ENCODE measurements at places on chromosomes 4 and X.

DNA sequence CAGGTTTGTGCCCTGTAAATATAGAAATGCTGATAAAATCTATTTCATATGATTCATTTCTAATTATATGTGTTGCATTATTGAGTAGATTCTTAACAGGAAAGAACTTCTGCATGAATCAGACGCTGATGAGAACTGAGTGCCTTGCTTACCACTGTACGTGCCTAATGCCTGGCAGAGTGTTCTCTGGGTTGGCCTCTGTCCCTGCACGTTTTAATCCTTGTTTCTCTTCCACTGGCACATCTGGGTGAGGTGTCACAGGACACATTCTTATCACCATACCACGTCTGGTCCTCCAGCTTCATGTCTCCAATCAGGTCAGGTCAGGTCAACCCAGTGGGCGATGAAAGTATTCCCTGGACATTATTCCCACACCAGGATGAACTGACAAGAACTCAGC, 53.6 kb downstream of the KLF3 start:
- no peak for DNase-seq

GRCh38 chr4:146371812-146372211, 149.9 kb downstream of the SLC10A7 start:
- DNase-seq = no peak

DNA sequence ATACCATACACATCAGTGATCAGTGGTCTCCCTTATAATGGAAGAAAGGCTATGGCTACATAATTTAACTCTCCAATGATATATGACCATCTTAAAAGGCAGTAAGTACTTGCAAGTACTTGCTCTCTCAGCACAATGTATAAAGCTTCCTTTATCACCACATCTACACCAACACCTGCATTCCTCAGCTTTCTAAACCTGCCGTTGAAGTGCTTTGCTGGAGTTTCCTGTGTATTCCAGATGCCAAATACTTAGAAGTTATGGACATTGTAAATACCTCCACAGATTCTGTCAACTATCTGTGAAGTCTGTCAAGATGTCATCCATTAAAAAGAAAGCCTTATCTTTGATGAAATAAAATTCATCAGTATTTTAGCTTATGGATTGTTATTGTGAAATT, 335.0 kb upstream of the GALNTL6 start:
- no peak for DNase-seq

DNA sequence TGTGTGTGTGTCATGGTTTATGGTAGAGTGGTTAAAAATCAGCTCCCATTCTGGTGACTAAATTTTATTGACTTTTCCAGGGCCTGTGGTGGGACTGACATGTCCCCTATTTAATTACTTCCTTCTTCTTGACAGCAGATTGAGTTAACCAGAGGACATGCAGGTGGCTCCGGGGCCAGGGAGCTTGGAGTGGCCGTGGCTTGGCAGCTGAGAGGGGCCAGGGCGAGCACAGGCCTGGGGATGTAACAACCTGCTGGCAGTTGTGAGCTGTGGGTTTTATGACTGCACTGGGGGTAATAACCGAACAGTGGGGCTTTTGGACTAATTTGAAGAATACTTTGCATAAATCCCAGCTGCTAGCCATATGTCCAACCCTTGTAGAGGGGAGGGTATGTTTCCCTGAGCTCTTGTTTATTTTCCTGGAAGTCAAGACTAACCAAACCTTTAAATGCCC, 186.0 kb downstream of the MID1IP1 start:
- DNase-seq = no peak

- no peak for DNase-seq
These were observed 22.7 kb upstream of the PLA2G12A start for GRCh38 chr4:109752525-109752924.

GRCh38 chr4:34644579-34645115, 1599.7 kb downstream of the ARAP2 start:
- no peak for DNase-seq

GRCh38 chrX:23525531-23525930, 141.8 kb upstream of the PRDX4 start:
- no peak for DNase-seq

DNA sequence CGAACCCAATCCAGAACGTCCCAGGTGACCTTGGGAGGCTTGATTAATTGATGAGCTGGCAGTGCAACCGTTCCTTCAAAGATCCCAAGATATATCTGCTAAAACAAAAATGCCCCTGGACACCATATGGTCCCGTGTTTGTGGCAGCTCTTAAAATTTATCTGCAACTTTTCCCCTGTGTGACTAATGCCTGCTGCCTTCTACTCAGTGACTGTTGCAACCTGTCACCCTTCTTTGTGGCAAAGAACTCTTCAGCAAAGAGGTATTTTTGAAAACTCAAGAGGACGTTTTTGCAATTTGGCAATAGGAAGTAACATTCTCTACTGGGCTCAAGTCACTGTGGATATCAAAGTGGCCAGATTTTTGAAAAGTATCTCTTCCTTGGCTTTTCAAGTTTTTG, 75.8 kb upstream of the SOD3 start:
- no peak for DNase-seq

DNA sequence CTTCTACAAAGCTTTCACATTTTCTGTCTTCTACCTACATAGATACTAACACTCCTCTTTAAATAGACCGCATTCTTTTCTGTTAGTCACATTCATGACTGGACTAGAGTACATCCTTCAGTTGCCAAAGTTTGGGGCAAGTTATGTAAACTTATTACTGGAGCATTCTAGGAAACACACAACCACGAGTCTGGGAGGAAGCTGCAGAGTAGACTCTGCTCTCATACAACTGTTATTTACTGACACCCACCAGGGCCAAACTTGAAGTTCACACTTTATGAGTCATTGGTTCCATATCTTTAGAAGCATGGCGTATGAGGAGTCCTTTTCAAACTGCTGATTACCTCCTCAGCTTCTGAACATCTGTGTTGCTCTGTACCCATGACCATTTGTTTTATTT, 87.0 kb downstream of the RNF150 start:
- no peak for DNase-seq

DNA sequence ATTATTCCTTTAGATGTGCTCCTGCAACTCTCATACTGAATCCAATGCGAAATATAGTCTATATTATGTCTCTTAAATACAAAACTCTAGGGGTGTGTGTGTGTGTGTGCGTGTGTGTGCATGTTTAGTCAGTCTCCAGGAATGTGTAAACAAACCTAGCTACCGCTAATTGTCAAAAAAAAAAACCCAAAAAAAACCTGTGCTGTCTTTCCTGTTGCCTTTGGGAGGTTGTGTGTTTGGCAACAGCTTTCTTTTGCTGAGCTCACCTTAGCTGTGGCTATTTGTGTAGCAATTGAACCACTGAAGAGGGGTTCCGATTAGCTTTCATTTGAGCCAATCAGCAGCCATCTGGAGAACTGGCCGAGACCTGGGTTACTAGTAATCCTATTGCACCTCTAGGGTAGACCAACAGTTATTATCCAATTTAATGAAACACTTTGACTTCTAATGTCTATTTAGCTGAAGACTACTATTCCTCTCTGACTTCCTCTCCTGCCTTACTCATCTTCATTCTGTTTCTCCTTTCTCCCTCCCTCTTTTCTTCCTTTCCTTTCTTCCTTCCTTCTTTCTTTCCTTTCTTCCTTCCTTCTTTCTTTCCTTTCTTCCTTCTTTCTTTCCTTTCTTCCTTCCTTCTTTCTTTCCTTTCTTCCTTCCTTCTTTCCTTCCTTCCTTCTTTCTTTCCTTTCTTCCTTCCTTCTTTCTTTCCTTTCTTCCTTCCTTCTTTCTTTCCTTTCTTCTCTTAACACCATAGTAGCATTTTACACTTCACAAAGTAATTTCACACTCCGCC, 471.1 kb downstream of the GBA3 start:
- no peak for DNase-seq

DNA sequence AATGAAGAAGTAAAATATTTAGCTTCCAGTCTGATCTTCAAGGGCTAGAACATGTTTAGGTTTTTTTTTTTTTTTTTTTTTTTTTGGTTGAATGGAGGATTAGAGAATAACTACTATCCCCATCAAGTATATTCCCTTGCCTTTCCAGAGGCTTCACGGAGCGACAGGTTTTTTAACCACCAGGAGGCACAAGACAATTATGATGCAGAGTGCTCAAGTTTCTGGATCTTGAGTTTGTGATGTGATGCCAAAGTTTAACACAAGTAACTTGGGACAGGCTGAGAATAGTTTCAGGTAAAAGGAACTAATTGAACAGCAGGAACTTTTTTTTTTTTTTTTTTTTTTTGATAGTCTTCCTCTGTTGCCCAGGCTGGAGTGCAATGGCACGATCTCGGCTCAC, 30.3 kb downstream of the CCNI start:
- no peak for DNase-seq

DNA sequence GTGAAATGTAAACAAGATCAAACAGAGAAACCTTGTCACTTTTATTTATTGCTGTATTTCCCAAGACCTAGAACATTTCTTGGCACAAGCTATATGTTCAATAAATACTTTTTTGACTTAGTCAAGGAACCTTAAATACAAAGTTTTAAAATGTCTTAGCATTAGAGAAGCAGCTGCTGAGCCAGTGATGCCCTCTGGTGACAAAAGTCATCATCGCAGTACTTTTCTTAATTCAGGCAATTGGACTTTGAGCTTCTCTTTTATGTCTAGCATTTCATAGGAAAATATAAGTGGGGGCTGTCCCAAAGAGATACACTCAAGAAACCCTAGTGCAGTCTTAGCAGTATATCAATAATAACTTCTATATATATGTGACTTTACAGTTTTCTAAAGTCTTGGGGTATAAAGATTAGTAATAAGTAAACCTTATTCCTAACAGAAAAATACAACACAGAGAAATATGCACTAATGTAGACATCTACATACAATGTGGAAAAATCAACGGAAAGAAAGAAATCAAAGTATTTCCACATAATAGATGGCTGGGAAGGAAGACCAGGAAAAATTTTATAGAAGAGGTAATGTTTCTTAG, 118.4 kb downstream of the DTHD1 start:
- DNase-seq = no peak

- no peak for DNase-seq
These were observed 206.1 kb downstream of the PPP3CA start for GRCh38 chr4:101141230-101141629.

- DNase-seq = no peak
These were observed 9.0 kb upstream of the PAGE5 start for GRCh38 chrX:55210931-55211677.

GRCh38 chr4:76377911-76378310, 43.0 kb downstream of the CCDC158 start:
- peak; percentile 10 for DNase-seq

GRCh38 chr4:1182313-1182712, 9.9 kb upstream of the SPON2 start:
- DNase-seq = no peak

GRCh38 chrX:105150557-105150956, 69.9 kb downstream of the TEX13A start:
- no peak for DNase-seq

DNA sequence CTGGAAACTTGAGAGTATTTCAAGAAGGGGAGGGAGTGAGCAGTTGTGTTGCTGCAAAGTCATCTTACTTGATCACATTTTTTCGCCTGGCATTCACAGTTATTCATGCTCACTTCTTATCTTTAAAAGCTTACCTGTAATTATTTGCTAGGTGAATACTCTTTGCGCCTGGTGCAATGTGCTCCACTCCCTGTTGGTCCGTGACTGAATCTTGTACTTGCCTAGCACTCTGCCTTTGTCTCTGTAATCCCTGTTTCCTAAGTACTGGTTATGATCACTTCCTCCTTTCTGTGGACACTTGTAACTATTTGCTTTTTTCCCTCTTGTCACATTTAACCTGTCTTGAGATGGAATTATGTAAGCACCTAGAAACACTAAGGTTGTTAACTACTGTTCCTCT, 5.8 kb downstream of the BMP2K start:
- no peak for DNase-seq

DNA sequence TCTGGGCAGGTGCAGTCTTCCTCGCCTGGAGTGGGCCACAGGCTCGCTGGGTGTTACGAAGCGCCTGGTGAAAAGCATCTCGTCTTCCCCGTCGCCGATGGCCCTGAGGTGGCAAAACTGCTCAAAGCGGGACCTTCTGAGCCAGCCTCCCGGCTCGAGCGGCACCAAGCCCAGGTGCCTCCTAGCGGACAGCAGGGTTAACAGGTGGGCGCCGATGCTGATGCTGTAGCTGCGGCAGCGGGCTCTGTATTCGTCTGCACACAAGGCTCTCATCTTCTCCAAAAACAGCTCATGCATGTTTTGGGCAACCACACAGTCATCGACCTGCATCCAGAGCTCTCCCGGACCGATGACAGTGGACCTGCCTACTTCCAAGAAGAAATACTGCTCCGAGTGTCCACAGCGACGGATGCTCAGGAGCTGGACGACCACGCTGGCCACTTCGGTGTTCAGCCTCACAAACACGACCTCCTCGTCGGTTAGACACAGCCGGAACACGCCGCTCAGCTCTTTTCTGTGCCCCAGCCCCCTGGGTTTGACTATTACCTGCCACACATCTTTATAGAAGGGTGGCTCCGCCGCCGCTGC, 1.2 kb downstream of the IRS4 start:
- DNase-seq = no peak

DNA sequence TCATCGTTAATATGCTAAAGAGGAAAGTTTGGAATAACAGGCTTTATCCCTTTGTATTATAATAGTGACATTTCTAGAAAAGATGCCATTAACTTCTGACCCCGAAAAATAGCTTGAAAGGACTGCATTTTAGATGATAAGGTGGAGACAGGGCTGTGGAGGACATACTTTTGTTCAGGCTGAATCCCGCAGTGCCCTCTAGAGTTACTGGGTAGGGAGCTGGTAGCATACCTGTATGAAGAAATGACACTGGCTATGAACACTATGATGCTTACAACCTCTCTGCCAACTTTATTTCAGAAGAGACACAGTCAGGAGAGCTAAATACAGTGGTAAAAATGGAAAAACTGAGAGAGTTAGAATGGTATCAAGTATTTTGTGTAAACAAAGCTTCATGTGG, 8.1 kb downstream of the IL1RAPL1 start:
- DNase-seq = no peak

DNA sequence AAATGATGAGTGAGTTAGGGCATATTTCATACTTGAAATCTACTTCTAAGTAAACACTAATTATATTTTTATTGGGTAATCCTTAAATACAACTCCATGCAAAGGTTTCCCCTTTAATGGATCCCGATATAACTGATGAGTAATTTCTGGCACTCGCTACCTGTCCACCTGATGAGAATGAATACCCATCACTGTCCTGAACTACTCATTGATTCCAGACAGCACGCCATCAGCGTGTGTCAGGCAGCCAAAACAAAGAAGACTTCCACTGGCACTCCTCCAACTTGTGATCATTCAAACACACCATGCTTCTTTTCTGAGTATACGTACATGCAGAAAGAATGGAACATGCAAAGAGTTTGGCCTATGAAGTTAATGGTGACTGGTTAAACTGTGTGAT, 69.4 kb downstream of the HCCS start:
- no peak for DNase-seq

GRCh38 chrX:19863857-19864223, 23.6 kb downstream of the SH3KBP1 start:
- DNase-seq = no peak

DNA sequence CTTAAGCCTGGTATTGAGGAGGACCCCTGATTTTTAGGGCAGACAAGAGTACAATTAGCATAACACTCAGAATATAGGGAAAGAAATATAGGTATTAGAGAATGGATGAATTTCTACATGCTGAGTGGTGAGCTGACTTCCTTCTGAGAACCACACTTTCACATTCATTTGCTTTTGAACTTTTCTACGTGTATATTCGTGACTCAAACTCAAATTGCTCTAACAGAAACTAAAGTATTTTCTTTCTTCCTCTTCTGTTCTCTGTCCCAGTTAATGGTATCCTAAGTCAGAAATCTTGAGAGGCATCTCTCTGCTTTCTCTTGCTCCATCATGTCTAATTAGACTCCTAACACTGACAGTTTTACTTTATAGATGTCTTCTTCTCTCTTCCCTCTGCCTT, 103.2 kb upstream of the CITED1 start:
- DNase-seq = no peak
